Stimulated activated naive CD4-positive, alpha-beta T cell treated with Interleukin-2 at 50 U/mL for 16 hours (primary cell): ENCODE measurements at places on chromosomes 12 and 14.

DNA sequence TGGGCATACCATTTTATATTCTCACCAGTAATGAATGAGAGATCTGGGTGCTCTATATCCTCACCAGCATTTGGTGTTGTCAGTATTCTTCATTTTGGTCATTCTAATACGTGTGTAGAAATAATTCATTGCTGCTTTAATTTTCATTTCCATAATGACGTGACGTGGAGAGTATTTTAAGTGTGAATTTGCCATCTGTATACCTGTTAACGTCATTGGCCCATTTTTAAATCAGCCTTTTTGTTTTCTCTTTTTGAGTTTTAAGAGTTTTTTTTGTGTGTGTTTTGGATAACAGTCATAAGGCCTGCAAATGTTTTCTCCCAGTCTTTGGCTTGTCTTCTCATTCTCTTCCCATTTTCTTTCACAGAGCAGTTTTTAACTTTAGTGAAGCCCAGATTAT, 74.4 kb upstream of the SYT1 start:
- no peak for DNase-seq

GRCh38 chr12:81231574-81232368, 153.9 kb downstream of the ACSS3 start:
- no peak for DNase-seq

DNA sequence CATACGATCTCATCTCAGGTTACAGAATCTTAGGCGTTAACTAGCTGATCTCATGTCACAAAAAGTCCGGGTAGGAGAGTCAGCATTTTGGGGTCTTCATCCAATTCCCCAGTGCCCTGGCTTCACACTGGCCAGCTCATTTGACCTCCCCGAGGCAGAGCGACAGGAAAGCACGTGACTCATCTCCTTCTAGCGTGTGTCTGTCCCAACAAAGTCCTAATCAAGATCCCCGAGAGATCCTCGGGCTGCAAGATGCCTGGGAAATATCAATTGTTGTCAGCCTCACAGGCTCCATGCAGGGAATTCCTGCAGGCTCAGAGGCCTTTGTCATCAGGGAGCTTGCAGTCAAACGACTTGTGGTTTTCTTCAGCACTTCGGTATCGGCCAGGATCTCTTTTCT, 57.5 kb downstream of the ZNF664 start:
- no peak for DNase-seq

DNA sequence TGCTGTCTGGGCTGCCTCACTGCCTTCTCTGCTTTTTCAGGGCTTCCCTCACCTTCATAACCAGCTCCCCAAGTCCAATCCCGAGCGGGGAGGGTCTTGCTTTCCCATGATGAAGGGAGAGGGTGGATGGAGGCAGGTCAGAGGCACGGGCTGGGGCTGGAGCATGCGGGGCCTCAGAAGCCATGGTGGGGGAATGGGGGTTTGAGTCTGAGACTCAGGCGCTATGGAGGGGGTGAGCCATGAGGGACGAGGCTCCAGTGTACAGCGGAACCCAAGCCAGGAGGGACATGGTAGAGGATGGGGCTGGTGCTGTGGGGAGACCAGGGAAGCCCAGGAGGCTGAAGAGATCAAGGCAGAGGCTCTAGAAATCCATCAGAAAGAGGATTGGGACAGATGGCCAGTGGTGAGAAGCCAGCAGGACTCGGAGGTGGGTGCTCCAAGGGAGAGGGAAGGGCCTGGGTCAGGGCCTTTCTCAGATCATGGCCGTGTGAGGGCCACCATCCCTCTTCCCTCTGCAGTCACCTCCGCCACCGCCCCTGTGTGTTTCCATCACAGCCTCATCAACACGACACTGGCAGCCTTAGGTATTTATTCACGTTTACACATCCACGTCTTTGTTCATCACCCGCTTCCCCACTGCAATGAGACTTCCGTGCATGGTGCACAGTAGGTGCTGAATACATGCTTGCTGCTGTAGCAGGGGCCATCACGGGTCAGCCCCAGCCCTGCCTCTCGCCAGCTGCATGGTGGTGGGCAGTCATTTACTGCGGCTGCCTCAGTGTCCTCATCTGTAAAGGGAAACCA, 144.7 kb downstream of the ADGRD1 start:
- DNase-seq = no peak

- no peak for DNase-seq
Measured at GRCh38 chr14:100526057-100526456, 61.2 kb downstream of the BEGAIN start.

- DNase-seq = no peak
Measured at GRCh38 chr12:127273626-127274025, 993.3 kb upstream of the TMEM132C start.

- no peak for DNase-seq
Measured at GRCh38 chr14:57051633-57052032, 217.1 kb downstream of the EXOC5 start.

DNA sequence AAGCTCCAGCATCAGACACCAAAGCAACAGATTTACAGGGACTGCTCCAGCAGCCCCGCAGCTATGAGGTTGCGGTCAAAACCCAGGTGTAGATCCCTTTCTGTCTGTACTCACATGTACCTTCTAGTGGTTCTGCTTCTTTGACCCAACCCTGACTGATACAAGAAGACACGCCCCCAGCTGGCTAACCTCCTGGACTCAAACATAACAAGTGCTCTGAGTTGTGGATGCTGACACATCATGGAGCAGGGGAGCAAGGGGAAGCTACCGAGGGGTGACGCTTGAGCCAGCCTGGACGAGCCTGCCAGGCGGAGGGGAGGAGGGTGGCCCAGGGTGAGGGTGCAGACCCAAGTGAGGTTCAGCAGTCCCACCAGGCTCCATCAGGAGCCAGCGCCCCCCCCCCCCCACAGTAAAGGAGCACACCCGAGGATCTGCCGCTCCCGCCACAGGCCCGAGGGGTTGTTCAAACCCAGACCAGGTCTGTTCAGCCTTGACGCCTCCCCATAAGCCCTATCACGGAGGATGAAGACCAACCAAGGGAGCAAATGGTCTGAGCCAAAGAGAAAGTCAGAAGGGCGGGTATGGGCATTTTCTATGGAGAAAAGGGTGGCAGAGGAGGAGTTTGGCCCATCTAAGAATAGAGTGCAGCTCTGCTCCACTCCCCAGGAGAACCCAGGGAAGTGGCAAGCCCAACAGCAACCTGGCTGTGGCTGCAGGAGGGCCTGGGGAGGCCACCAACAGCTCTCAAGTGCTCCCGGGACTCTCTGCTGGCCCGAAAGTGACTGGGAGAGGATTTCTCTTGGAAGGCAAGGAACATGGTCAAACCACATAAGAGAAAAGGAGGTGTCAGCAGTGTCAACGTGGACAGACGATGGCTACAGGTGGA, 229.4 kb downstream of the BCL11B start:
- no peak for DNase-seq

DNA sequence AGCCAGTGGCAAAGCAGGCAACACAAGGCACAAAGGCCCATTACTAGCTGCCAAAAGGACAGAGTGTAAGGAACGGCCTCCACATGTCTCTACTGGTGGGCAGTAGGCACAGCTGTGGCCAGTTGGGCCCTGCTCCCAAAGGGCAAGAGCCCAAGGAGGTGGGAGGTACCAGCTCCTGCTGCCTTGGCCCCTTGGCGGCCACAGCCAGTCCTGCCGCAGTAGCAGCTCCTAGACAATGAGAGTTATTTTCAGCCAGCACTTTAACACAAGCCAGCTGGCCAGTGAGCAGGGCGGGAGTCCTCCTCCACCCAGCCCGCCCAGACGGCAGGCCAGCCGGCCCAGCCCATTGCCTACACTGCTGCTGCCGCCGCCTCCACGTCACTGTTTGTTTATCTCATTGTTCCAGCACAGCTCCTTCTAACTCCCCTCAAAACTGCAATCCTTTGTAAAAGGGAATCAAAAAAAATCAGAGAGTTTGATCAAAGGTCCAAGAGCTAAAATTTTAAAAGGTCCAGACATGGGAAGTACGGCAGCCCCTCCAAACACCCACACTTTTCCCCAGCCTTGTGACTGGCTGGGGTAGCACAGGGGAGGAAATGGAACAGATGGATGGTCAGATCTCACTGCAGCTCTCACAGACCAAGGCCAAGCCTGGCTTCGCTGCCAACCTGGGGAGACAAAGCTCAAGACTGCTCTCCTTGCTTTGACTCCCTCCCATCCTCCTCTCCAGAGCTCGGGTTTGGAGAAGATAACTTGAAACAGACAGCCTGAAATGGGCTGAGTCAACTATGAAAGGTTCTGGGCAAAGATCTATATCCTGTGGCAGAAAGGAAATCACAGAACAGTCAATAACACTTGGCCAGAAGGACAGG, 33.5 kb downstream of the FMNL3 start:
- DNase-seq = no peak

DNA sequence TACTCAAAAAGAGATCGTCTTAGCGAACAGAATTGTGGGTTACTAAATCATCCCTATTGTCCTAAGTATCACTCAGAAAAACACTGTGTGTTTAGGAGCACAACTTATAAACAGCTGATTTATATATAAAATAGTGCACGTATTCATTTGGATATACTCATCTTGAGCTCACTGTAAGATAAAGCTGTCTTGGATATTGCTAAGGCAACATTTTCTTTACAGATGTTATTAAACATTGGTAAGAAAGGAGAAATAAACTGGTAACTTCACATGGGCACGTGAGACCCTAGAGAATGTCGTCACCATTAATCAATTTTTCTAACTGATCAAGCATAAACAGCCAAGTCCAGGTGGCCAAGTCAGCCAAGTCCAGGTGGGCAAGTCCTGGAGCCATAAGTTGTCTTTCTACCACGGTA, 1.7 kb downstream of the PAWR start:
- DNase-seq = no peak

GRCh38 chr14:24231263-24232120, 675 bp downstream of the NEDD8 start:
- no peak for DNase-seq

DNA sequence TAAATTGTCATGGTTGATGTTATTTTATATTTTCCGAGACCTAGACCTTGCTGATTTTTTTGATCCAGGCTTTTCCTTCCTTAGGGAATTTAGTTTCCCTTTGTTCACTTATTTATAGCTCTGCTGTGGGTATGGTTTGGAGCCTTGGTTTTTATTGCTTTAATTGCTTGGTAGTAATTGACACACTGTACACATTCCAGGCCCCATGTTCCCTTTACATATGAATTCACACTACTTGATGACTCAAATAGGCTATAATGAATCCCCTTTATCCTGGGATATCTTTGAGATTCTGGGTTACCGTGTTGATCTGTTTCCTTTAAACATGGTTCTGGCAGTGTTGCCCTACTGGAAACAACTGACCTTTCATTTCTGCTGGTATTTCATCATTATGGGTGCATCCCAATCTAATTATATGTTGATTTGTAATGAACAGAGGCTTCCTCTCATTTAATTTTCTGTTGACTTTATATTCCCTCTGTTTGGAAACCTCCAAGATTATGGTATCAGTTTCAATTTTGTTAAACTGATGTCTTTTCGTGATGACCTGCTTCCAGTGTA, 424.0 kb downstream of the RAD51B start:
- DNase-seq = no peak

DNA sequence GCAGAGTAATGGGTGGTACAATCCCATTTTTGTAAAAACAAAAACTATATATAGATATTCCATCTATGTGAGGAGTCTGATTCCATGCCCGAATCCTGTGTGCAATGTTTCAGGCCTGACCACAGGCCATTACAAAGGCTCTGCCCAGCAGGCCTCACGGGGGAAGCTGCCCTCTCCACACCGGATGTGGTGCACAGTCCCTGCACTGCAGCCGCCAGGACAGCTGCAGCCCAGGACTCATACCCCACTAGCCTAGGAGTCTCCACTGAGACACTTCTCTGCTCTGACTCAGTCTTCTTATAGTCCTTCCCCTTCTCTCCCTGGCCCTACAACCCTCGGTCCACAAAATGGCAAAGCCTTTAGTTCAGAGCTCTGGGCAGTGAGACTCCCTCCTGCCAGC, 190.4 kb downstream of the PPM1H start:
- no peak for DNase-seq

GRCh38 chr12:121762269-121762668, 31.2 kb downstream of the RHOF start:
- no peak for DNase-seq

DNA sequence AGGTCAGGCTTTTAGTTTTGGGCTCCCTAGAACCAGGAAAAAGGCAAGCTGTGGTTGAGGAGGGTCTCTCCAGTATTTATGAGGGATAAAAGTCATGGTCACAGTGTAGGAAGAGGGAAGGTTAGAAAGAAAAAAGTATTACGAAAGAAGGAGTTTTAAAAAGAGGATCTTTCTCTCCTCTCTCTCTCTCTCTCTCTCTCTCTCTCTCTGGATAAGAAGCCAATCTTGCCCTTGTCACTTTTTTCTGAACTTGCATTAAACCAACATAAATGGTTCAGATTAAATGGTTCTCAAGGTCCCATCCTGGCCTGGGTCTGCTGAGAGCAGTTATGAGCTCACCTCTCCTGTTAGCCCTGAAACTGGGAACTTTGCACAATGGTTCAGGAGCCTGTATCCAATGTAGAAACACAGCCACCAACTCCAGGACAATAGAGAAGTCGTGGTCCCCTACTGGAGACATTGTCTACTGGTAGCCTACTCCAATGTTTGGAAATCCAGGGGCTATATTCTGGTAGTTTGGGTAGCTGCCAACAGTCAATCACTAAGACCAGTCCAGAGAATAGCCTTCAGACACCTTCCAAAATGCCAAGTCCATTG, 131.9 kb downstream of the DAD1 start:
- no peak for DNase-seq

DNA sequence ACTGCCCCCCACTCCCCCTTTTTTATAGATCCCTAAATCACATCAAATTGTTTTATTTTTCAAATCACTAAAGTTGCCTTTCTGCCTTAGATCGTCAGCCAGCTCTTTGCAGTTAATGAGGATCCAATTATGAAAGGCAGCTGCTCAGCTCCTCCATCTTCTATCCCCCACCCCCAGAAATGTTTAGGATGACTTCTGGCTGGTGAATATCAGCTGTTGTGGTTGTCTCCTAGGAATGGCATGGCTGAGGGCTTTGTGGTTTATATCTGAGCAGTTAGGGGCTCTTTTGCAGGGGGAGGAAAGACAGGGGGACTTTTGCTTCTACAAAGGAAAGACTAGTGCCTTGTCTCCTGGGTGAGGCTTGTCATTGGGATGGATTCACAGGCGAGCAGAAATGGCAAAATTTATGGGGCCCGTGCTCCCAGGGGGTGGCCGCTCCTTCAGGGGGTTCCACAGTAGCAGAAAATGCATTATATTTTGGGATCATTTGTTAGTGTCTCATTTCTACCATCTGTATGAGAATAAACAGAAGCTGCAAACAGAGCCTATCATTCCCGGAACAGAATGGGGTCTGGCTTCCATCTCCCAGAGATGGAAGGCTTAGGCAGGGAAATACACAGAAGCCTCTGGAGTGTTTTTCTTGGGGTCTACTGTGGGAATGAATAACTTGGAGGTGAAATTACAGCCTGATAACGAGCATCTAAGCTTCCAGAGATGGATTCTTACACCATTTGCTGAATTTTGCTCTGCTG, 6.5 kb downstream of the JDP2 start:
- DNase-seq = no peak

DNA sequence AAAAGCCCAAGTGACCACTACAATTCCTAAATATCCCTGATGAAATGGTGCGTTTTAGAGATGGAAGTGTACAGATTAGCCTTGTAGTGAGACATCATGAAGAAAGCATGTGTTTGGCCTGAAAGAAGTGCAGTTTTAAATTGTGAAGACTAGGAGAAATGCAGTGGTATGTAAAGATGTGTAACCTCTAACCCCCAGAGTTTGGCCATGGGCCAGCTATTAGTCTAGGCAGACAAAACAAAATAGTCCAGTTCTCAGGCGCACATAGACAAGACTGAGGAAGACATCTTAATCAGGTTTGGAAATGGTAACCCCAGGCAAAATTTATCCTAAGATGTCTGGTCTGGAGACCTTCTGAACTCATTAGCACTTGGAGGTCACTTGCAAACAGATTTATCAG, 23.4 kb downstream of the WBP11 start:
- no peak for DNase-seq
